RPMI7951 (cell line): ENCODE measurements at places on chromosomes 16 and 17. TPM values are rescaled to one million over a fixed set of nuclear protein-coding genes. Genes with fewer than 3 reads are reported as not detected.

The PAGR1 gene
- total RNA-seq = 20.5 and 22.8 TPM in 2 replicates

The RDM1 gene
- 0.96 and 2.4 TPM in 2 replicates for total RNA-seq

The PRAC2 gene
- 2.4 and 6.1 TPM in 2 replicates for total RNA-seq

The SLFN13 gene
- 0.84 and 1.2 TPM in 2 replicates for total RNA-seq

The ACSM2A gene
- total RNA-seq = not detected in 2 replicates

The TRIM16 gene
- 66.2 and 74.4 TPM in 2 replicates for total RNA-seq

The MYH1 gene
- total RNA-seq = not detected in 2 replicates

The CDK3 gene
- total RNA-seq = 1.4 and 2.2 TPM in 2 replicates

The KRTAP3-2 gene
- not detected in 2 replicates for total RNA-seq
